Thymus (tissue), 14 donors: ENCODE measurements at places on chromosomes 3 and 15. TPM values are rescaled to one million over a fixed set of nuclear protein-coding genes. Genes with fewer than 3 reads are reported as not detected.
A peak's percentile ranks its signal among the peaks of the same experiment; 100 is the strongest.

- no peaks in the 10 kb centered on the region for H3K36me3 ChIP-seq
- H3K4me3 ChIP-seq = no peak overlapping the region
- no peaks in the 10 kb centered on the region for H3K27me3 ChIP-seq
Measured at GRCh38 chr3:195116407-195117185, 154.4 kb downstream of the XXYLT1 start.

GRCh38 chr3:57555306-57555705, 768 bp upstream of the PDE12 start:
- H3K27ac ChIP-seq = peak overlapping the region; percentile 93
- H3K4me3 ChIP-seq = peak overlapping the region; percentile 90
- H3K36me3 ChIP-seq = peaks cover 8% of the 10 kb centered on the region
- peaks cover 18% of the 10 kb centered on the region for H3K4me1 ChIP-seq
- DNase-seq = no peak

GRCh38 chr3:120399372-120399771, 50.2 kb upstream of the LRRC58 start:
- DNase-seq = no peak
- no peaks in the 10 kb centered on the region for H3K27me3 ChIP-seq
- no peaks in the 10 kb centered on the region for H3K4me1 ChIP-seq

GRCh38 chr3:46659285-46659684, 34.2 kb downstream of the ALS2CL start:
- H3K4me1 ChIP-seq = no peaks in the 10 kb centered on the region
- H3K27ac ChIP-seq = no peak overlapping the region
- DNase-seq = no peak
- no peaks in the 10 kb centered on the region for H3K36me3 ChIP-seq
- H3K4me3 ChIP-seq = no peak overlapping the region

DNA sequence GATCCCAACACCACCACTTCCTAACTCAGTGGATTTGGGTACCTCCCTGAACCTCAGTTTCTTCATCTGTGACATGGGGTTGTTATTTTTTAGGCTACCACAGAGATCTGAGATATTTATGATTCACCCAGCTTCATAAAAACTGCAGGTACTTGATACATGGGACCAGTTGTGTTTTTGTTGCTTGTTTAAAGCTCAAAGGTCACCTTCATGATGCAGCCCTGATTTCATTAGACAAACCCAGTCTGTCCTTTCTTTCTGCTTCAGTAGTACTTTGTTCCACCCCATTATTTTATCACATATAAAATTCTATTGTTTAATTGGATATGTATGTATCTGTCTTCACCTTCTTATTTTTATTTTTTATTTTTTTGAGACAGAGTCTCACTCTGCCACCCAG, 57.4 kb upstream of the C15orf61 start:
- DNase-seq = no peak
- no peak overlapping the region for H3K4me3 ChIP-seq
- no peaks in the 10 kb centered on the region for H3K4me1 ChIP-seq
- no peaks in the 10 kb centered on the region for H3K36me3 ChIP-seq

- no peaks in the 10 kb centered on the region for H3K4me1 ChIP-seq
- no peak overlapping the region for H3K4me3 ChIP-seq
- no peaks in the 10 kb centered on the region for H3K27me3 ChIP-seq
- no peaks in the 10 kb centered on the region for H3K36me3 ChIP-seq
Measured at GRCh38 chr15:68734881-68735280, 85.8 kb downstream of the ANP32A start.

Gene SPINT1
- polyA plus RNA-seq = 33.8 TPM
